ENCODE measurements at places on chromosomes 12 and 14. TPM values are rescaled to one million over a fixed set of nuclear protein-coding genes. Genes with fewer than 3 reads are reported as not detected.

- DNase-seq, result peak; percentile 91
These were observed 2.2 kb upstream of the NFATC4 start for GRCh38 chr14:24365600-24366412.

GRCh38 chr14:65095633-65096205, 6.6 kb downstream of the MAX start:
- peak; percentile 82 for DNase-seq

GRCh38 chr14:71621276-71621675, 311.0 kb upstream of the RGS6 start:
- no peak for DNase-seq

DNA sequence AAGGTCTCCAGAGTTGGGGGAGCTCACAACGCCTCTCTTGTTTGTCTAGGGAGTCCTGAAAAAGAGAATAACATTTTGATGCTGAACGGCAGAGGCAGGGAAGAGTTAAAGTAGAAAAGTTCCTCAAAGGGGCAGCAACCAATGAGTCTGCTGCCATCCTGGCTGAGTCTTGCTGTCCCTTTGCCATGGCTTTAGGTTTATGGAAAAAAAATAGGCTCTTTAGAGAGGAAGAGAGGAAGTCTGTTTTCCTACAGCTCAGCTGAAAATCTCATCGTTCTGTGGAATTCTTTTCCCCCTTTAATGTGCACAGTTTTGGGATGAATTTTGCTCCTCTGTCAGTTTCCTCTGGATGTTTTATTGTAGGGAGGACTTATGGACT, 314.8 kb upstream of the TBX3 start:
- DNase-seq, result no peak

Gene GALNT6
- 2.1 TPM for total RNA-seq

DNA sequence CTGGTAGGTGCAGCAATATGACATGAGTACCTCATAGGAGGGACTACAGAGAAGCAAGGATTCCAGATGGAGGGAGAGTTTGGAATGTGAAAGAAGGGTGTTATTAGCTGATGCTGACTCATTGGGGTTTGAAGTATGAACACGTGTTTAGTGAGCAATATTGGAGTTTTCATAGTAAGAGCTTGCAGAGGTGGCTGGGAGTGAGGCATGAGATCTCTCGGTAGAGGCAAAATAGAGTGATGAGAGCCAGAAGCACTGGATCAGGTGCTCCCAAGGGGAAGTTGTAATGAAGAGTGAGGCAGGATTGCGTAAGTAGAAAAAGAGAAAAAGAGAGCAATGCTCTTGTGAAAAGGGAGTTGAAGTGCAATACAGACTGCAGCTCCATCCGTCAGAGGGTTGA, 42.1 kb downstream of the MGST1 start:
- DNase-seq, result no peak

Gene USP44
- 2.0 TPM for total RNA-seq

Gene POTEM
- total RNA-seq, result not detected

Gene SPTB
- 84.2 TPM for total RNA-seq

GRCh38 chr14:21476523-21476924, 235 bp downstream of the RAB2B start:
- DNase-seq, result peak; percentile 94

Gene AQP5
- total RNA-seq, result 2.3 TPM

- no peak for DNase-seq
These were observed 11.7 kb downstream of the ATP5MC2 start for GRCh38 chr12:53664191-53664590.

DNA sequence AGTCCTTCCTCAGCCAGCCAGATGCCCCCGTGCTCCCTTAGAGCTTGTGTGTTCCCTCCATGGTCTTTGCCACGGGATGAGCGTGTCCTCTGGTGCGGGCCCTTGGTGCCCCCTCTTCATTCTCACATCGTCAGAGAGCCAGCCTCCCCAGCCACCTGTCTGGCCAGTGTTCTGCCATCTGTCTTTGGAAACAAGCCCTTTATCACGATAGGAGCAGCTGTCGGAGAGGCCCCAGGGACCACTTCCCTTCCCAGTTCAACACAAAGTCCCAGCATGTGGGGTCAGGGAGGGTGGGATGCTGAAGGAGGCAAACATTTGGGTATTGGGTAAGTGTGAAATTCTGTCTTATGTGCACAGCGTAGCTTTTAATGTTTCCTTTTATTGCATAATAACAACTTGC, 44.5 kb downstream of the DYNC1H1 start:
- no peak for DNase-seq

GRCh38 chr14:58151133-58152013, 640 bp downstream of the ARMH4 start:
- DNase-seq, result no peak

DNA sequence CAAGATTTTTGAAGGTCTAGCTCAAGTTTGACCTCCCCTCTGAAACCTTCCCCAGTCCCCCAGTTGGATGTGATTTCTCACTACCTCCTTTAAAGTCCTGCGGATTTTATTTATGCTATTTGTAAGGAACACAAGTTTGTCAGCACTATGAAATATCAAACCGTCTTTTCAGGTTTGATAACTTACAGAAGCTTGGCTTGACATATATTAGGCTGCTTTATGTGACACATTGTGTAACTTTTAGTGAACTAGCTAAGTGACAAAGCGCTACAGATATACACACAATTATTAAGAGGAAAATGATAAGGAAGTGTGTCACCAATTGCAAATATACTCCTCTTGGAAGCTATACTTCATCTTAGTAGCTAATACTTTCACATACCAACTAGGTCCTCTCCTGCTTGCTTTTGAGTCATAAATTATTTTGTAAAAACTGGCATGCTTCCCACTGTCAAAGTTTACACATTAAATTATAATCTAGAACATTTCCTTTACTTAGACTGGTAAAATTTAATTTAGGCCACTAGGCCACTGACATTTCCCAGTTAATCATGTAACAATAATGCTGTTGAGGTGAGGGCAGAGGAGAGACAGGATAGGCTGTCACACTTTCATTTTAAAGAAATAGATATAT, 149.5 kb downstream of the TMTC3 start:
- DNase-seq, result no peak

DNA sequence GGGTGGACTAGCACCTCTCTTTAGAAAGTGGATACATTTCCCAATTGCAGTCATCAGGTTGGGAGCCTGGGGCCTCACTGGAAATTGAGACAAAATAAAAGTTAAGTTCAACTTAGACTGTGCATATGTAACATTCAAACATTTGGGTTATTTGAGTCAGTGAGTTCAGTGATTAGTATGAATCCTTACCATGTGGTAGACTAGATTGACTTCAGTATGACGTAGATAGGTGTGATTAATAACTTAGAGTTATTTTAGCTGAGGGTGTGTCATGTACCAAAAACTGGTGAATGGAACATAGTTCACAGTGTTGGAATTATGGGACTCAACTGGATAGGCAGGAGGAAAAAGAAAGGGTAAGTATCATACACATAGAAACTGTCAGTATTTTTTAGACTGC, 8.0 kb upstream of the SSTR1 start:
- no peak for DNase-seq

DNA sequence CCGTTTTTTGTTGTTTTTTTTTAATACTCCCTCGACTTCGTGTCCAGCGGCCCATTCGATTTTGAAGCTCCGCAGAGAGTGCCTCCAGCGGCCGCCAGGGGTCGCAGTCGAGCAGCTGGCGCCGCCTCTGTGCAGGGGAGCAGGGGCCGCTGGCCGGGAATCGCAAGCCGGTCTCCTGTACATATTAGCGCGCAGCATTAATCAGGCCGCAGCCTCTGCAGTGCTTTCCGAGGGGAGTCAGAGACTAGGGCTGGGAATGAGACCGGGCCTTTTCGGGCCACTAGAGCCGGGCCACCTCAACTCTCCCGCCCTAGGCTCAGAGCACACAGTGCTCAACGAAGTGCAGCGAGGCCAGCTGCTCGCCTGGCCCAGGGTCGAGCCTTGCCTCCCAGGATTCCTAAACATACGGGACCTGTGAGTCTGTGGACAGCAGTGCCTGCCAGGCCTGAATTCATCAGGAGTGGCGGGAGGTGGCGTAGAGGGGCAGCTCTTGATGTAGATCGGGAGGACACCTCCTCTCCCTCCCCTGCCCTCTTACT, 81.8 kb downstream of the EMP1 start:
- peak; percentile 91 for DNase-seq

Gene C12orf50
- not detected for total RNA-seq

Gene SLC17A8
- 0.09 TPM for total RNA-seq

Gene KRT82
- total RNA-seq, result not detected

DNA sequence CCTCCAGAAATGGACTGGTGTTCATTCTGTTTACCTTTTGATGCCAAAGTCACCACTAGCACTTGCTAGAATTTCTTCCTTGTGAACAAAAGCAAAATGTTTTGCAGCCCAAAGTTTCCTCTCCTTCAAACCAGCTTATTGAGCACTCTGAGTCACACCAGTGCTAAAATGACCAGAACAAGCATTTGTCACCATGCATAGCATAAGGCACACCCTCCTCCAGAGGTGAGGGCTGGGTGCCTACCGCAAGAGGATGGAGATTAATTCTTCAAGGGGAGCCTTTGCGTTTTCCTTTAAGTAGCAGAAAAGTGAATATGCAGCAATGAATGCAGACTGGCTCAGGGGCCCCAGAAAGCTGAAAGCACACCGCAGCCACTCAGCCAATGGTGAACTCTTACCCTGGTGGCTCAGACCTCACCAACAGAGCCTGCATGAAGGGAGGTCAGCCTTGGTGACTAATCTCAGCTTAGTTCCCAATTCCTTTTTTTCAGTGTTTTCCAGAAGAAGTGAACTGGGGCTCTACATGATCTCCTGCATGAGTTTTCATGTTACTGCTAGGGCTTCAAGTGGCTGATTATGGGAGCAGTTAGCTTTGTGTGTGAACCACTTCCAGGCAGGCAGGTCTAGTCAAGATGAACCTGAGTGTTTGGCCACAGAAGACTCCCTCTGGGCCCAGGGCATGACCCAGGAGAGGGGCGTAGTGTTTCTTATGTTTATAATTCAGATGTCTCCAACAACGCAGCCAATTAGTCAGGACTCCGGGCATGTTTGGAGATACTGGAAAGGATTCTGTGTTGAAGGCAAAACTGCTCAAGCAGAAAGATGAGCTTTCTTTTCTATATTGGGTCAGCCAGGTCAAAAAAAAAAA, 96.3 kb downstream of the PAX9 start:
- no peak for DNase-seq

Gene KLRF1
- total RNA-seq, result 0.28 TPM

DNA sequence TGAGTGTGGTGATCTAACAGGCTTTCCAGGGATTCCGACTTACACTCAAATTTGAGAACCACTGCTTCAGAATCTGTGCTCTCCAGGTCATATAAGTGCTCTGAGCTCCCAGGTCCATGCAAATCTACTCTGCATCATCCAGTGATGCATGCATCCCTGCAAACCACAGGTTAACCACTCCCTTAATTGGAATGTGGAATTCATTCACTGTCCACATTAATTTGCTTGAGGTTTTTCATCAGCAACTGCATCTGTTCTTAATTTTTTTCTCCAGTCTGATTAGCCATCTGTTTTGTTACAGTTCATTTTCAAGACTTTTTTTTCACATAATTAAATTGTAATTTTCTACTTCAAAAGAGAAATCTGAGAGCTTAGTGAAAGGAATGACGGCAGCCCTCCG, 43.4 kb upstream of the RIN3 start:
- DNase-seq, result no peak

DNA sequence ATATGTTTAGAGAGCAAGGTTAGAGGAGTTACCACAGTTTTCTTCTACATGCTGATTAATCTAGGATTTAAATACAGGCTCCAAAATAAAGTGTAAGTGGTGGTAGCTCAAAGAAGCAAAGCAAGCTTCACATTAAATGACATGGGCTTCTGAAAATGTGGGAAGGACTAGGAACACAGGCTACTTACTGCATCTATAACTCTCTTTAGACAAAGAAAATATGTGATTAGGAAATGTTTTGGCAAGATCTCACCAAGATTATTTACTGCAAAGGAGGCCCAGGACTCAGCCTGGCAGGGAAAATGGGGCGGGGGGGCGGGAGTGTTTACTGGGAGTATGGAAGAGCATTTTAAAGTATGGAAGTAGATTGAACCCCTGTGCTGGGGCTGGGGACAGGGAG, 39.4 kb downstream of the ETV6 start:
- DNase-seq, result no peak

GRCh38 chr14:74368026-74368425, 19.8 kb downstream of the VRTN start:
- no peak for DNase-seq

Gene RASAL1
- total RNA-seq, result not detected
